ENCODE measurements at places on chromosomes 6 and 20. TPM values are rescaled to one million over a fixed set of nuclear protein-coding genes. Genes with fewer than 3 reads are reported as not detected.

PNPLA1 gene
- total RNA-seq, result not detected

PARD6B gene
- total RNA-seq, result 19.0 TPM

MCCD1 gene
- total RNA-seq, result not detected

PDE7B gene
- total RNA-seq, result 0.24 TPM

All from tracheal epithelial cell (primary cell).